GM23248 (cell line): ENCODE measurements at places on chromosomes 11 and 22. TPM values are rescaled to one million over a fixed set of nuclear protein-coding genes. Genes with fewer than 3 reads are reported as not detected.

C11orf54 gene
- total RNA-seq = 12.5 and 13.7 TPM in 2 replicates

DNA sequence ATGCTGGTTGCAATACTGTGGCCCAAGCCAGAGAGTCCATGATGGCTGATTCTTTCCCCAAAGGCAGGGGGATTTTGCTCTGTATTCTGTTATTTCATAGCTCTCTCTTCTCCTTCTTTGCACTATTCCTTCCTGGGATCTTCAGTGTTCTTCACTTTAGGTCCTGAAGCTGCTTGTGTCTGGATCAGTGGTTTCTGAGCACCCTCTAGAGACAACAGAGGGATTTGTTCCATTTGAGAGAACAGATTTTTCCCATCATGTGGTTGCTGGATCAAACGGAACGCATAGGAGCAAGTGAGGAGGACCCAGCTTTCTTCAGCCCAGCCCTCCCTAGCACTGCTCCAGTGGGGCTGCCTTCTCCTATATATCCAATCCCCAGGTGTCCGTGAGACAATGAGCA, 68.7 kb upstream of the SYN3 start:
- DNase-seq = peak; percentile 50
- H3K4me3 ChIP-seq = no peak overlapping the region
- H3K27ac ChIP-seq = no peak overlapping the region
- H3K36me3 ChIP-seq = no peaks in the 10 kb centered on the region
- no peaks in the 10 kb centered on the region for H3K4me1 ChIP-seq
- no peaks in the 10 kb centered on the region; the same call in 1 of the 2 replicates for H3K27me3 ChIP-seq

FBLN1 gene
- total RNA-seq = 107 and 137 TPM in 2 replicates

- no peaks in the 10 kb centered on the region for H3K27me3 ChIP-seq
- DNase-seq = peak; percentile 9
- no peaks in the 10 kb centered on the region for H3K4me1 ChIP-seq
- H3K4me3 ChIP-seq = no peak overlapping the region
- H3K36me3 ChIP-seq = no peaks in the 10 kb centered on the region
These were observed 19.6 kb downstream of the ACER3 start for GRCh38 chr11:76880314-76880713.

HTR3A gene
- total RNA-seq = not detected in 2 replicates

DNA sequence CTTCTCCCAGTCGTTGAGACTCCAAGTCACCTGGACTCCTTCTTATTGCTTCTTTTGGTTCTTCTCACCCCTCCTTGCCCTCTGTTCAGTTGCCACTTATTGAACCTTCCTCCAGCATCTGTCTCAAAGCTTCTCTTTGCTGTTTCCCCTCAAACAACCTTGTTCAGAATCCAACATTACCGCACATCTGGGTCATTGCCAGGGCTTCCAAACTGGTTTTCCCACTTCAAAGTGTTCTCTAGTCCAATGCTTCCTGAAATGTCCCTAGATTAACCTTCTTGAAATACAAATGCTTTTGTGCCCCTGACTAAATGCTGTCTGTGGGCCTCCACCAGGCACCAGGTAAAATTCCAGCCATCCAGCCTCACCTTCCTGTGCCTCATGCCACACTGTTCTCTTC, 100.8 kb upstream of the TTC12 start:
- H3K27me3 ChIP-seq = no peaks in the 10 kb centered on the region
- DNase-seq = no peak
- no peak overlapping the region for H3K27ac ChIP-seq
- H3K4me3 ChIP-seq = no peak overlapping the region
- no peaks in the 10 kb centered on the region for H3K36me3 ChIP-seq

DNA sequence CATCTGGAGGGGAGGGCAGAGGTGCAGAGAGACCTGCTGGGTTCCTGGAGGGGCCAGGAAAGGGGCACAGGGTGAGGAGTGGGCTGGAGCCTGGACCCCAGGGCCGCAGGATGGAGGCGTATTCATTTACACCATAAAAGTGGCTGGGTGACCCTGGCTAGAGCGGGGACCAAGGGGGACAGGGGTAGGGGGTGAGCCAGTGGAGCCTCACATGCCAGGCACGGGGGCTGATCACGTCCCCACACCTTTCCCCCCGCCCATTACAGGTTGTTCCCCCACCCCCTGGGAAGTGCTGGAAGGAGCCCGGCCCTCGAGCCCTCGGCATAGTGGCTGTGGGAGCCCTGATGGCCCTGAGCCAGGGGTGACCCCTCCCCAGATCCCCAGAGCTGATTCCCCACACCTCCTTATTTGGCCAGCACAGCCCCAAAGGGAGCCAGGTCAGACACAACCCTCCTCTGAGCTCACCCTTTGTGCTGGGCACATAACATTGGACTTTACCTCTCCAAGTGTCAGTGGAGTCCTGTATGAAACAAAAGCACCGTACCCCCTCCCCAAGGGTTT, 781 bp downstream of the TCIRG1 start:
- H3K27ac ChIP-seq = peak overlapping the region; percentile 56
- DNase-seq = peak; percentile 30
- H3K27me3 ChIP-seq = no peaks in the 10 kb centered on the region
- no peaks in the 10 kb centered on the region for H3K36me3 ChIP-seq
